ENCODE measurements at places on chromosomes 16 and 17.

DNA sequence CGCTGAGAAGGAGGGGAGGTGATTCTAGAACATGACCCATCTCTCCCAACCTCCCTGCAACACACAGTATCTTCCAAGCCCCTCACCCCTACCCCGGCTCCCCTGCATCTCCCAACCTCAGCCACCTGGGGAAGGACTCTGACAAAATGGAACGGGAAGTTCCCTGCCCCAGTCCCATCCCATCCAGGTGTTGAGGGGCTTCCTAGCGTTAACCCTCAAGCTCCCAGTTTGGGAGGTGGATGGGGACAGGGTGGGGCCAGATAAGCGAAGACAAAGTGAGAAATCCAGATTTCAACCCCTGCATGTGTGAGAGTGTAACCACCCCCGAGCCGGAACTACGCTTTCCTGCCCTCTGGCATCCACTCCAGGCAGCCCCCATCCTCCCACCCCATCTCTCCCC is 1.8 kb downstream of the ZSCAN10 start:
- DNase-seq, result no peak

- no peak for DNase-seq
Measured at GRCh38 chr17:40498281-40499084, 2.9 kb downstream of the TNS4 start.

- DNase-seq, result no peak
Measured at GRCh38 chr16:69568676-69569075, 2.9 kb downstream of the NFAT5 start.

- DNase-seq, result peak; percentile 32
Measured at GRCh38 chr16:24844101-24845030, 1.4 kb upstream of the SLC5A11 start.

DNA sequence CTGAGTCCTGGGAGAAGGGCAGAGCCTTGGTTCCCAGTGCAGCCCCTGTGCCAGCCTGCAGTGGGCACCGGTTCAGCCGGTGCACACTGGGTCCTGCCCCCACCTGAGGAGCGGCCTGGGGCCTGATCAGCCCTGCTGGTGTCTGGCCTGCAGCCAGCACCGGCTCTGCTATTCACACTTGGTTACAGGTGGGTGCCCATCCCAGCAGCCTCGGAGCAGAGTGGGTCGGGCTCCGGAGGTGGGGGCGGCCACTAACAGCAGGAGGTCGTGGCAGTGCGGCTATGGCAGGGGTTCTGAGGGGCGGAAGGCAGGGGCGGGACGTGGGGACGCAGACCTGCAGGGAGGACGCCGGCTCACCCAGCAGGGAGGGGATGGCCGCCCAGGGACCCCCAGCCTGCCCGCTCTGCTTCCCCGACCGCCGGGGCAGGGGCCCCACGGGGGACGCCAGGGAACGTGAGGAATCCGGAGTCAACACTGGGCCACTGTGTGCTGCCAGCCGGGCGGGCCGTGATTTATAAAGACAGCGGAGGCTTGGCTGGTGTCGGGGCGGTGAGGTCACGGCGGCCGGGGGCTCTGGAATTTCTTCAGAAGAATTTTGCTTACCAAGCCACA is 20.3 kb downstream of the METRNL start:
- DNase-seq, result peak; percentile 24

- DNase-seq, result no peak
Measured at GRCh38 chr17:55440391-55440790, 18.8 kb upstream of the MMD start.

DNA sequence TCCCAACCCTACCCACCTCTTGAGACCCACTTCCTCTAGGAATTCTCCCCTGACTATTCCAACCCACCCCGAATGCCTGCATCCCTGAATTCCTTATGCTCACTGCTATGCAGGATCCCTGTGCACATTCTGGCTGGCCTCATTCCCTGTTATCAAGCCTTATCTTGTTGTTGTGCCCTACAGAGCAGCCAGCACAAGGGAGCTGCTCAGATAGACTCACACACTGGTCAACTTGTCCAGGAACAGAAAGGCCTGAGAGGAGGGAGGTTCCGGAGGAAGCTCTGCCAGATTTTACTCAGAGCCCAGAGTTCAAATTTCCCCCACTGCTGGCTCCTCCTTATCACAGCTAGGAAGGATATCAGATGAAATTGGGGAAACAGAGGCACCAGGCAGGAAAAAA is 24.8 kb upstream of the MYO18A start:
- no peak for DNase-seq

All from iris pigment epithelial cell (primary cell).